ENCODE measurements at places on chromosomes 4 and X. TPM values are rescaled to one million over a fixed set of nuclear protein-coding genes. Genes with fewer than 3 reads are reported as not detected.

DNA sequence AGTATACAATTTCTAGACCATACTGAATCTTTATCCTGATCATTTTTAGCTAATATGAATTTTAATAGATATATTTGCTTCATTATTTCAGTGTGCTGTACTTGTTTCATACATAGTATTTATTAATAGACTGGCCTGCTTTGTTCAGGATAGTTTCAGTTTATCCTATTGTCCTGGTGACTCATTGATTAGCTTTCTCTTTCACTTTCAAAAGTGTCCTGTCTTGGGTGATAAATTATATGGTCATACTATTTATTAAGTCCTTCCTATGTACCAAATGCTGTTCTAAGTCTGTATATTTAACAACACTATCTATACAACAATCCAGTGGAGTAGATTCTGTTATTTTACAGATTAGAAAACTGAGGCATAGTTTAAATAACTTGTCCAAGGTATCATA lies 153.8 kb upstream of the RAPGEF2 start:
- H3K27ac ChIP-seq = no peak overlapping the region
- DNase-seq = no peak
- H3K36me3 ChIP-seq = no peaks in the 10 kb centered on the region

SLC10A4 gene
- not detected for total RNA-seq

ZNF595 gene
- total RNA-seq = 0.21 TPM

FGA gene
- 2.8 TPM for total RNA-seq

CYTL1 gene
- total RNA-seq = not detected

DDIT4L gene
- 0.08 TPM for total RNA-seq

Measured in GM12878 (cell line).